ENCODE measurements at places on chromosomes 16 and 17.

GRCh38 chr17:42997390-42997983, 732 bp upstream of the RPL27 start:
- DNase-seq: no peak

DNA sequence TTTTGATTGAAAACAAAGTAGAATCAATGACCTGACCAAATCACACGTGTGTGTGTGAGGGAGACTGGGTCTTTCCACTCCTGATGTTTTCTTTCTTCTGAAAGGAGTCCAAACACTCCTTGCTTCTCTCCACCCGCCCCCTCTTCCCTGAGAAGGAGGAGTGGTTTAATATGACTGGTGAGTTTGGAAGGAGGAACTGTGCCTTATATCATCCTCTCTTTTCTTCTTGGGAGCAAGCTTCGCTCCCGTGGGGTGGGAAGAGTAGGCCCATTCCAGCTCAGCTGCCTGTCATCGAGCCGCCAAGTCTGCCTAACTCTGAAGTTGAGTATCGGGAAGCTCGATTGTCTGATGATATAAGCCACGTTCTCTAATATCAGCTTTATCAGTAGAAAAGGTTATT, 96.5 kb downstream of the YPEL2 start:
- DNase-seq: no peak

DNA sequence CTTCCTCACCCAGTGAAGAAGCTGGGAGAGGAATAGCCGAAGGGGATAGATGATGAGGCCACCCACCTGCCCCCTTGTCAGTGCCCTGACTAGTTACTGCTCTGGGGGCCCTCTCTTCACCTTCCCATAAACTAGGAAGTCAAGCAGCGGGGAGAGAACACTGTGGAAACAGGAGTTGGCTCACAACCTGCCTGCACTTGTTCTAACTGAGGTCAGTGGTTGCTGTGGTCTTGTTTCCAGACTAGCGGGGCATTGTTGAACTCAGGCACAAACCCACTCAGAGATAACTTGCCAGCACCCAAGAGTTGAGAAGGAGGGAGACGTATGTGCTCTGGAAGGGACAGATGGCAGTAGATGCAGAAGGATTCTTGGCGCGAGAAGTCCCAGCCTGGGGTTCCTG, 48.6 kb upstream of the DDX52 start:
- no peak for DNase-seq

DNA sequence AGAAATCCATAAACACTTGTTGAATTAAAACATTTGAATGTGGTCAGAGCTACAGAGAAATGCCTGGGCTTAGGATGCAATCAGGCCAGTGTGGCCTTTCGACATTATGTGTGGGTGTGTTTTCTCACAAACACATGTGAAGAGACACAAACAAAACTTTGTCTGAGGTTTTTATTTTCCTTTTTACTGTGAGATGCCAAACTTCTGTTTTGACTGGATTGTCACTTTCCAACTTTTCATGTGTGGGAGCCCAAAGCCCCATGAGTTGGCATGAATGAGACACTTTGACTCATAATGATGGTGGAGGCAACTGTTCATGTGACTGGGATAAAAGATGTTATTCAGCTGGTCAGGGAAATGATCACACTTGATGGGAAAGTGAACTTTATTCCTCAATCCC, 71.9 kb upstream of the GAS7 start:
- DNase-seq: no peak

GRCh38 chr16:75099738-75100602, 16.6 kb downstream of the LDHD start:
- DNase-seq: no peak

DNA sequence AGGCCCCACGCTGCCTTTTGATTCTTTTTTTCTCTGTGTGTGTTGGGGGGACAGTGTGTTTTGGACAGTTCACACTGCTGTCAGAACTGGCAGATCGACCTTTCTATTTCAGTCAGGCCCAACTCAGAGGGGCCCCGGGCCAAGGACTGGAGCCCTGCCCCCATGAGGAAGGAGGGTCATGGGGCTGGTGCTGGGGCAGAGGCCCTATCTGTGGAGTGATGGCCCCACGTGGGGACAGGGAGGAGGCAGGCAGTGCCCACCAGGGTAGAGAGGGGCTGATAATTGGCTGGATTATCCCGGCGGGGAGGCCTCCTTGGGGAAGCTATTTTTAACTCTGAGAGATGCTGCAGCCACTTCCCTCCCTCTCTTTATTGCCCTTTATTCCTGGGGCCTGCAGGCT, 5.7 kb upstream of the KCNJ12 start:
- no peak for DNase-seq

DNA sequence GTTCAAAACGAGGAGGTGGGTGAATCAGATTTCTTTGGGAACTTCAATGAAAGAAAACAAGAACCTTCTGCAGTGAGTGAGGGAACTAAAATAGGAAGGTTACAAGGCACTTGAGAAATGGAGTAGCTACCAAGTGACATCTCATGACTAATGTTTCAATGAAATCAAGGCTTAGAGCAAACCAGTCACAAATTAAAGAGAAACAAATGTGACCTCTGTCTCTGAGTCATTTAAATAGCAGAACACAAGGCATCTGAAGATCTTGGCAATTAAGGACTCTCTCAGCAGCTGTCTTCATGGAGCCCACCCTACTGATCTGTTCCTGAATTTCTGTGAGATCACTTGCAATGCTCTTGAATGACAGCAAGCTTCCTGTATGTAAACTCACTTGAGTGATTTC, 109.5 kb downstream of the CDH11 start:
- no peak for DNase-seq

DNA sequence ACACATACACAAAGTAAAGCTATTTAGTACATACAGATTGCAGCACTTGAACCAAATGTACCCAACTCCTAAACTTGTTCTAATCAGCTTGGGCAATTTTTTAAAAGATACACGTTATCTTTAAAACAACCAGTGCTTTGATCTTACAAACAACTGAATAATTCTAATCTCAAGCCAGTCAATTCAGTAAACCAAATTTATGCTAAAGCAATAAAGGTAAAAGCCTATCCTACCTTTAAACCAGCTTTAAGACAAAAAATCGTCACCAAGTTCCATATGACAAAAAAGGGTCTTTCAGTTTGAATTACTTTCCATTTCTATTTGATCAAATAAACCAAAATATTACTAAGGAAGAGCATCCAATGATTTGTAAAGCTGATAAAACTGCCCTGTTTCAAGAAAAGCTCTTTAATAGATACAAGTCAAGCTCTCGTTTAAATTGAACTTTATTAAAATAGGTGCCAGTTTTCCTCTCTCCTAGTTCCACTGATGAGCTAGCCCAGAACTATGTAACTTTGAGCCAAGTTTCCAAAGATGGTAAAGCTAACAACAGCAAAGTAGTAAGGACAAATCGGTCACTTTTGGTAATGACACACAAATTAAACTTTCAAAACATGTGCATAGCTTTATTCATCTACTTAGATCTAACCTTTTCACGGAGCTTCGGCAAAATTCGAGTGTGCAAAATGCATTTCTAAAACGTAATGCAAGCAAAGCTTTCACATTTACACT, 10.2 kb downstream of the CRYBA1 start:
- DNase-seq: no peak

- no peak for DNase-seq
Observed at GRCh38 chr16:75143941-75144340, 4.4 kb upstream of the ZFP1 start.

DNA sequence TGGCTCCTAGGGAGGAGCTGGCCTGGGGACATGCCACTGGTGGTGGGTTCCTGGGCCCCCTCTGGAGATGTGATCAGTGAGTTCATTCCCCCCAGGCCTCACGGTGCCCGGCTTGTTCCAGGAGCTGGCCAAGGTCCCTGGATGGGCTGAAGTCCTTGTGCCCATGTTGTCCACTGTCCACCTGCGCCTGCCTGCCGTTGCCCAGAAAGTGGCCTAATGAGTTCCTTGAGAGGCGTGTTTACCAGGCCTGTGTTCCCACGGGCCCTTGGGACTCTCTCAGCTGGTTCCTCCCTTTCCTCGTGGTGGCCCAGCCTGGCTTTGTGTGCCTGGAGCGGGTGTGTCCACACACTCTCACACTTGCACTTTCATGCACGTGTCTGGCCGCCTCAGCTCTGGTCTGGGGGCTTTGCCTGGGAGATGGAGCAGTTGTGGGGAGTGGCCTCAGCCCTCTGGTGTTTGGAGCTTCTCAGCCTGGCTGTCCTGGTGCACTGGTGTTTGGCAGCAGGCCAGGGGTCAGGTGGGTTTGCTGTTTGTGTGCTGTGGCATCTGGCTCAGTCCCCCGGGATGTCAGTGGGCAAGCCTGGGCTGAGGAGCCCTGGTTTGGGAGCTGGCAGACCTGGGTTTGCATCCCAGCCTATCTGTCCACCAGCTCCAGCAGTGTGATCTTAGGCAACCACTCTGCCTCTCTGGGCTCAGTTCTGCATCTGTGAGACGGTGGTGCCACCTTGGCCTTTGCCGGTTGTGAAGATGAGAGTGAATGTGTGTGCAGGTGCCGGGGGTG, 18.0 kb downstream of the ADCY7 start:
- no peak for DNase-seq

DNA sequence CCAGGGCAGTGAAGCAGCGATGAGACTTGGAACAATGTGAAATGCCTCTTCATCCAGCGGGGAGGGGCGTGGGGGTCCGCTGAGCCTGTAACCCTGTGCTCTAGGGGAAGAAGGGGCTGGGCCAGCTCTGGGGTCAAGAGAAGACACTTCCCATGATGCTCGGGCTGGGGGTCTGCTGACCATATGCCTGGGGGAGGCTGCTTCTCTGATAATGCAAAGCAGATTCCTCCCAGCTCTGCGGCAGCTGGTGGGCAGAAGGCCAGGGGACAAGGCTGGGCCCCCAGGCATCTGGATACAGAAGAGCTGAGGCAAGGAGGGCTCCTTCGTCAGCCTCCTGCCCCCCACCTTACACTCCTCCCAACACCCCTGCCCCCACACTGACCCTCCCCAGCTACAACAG, 24.7 kb downstream of the NGFR start:
- DNase-seq: no peak

DNA sequence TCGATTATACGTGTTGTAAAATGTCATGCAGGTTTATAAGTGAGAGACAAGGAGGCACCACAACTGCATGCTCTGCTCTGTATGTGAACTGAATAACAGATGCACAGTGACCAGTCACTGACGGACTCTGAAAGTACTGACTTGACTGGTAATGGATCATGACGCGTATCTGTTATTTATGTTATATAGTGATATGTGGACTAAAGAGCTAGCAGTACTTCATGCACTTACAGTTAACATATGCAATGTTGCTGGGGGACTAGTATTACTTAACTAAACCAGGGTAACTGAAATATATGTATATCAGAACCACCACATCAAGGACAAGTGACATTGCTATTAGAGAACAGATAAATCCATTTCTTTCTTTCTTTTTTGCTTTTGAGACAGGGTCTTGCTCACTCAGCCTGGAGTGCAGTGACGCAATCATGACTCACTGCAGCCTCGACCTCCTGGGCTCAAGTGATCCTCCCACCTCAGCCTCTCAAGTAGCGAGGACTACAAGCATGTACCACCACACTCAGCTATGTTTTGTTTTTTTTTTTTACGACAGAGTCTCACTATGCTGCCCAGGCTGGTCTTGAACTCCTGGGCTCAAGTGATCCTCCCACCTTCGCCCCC, 17.2 kb downstream of the COIL start:
- no peak for DNase-seq

DNA sequence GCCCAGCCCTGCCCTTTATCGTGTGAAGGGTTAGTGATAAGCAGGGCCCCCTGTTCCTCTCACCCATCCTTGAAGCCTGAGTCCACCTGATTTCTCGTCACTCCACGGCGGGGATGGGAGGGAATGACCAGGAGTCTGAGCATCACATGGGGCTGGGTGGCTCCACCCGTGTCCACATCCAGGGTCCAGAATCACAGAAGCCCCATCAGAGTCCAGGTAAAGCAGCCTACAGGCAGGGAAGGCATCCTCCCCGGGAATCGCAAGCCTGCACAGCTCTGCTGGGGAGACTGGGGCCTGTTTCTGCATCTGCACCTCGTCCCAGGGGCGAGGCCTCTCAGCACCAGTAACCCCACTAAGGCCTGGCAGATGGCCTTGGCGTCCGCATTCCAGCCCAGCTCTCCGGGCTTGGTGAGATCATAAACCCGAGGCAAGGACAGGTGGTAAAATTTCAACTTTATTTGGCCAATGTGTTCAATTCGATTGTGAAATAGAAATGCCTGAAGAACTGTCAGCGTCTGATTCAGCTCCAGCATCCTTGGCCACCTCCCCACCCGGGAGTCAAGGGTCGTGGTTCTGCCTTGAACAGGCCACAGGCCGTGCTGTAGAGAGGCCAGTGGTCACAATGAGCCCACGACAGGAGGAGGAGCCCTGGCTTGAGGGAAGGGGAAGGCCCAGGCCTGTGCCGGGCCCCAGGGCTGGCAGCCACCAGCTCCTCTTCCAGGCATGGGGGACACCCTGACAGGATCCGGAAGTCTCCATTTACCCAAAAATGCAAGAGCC, 8.1 kb upstream of the PPP1R27 start:
- DNase-seq: no peak

- no peak for DNase-seq
Observed at GRCh38 chr16:85461022-85461813, 151.9 kb upstream of the GSE1 start.

- no peak for DNase-seq
Observed at GRCh38 chr17:1013729-1014090, 16.8 kb downstream of the TIMM22 start.

DNA sequence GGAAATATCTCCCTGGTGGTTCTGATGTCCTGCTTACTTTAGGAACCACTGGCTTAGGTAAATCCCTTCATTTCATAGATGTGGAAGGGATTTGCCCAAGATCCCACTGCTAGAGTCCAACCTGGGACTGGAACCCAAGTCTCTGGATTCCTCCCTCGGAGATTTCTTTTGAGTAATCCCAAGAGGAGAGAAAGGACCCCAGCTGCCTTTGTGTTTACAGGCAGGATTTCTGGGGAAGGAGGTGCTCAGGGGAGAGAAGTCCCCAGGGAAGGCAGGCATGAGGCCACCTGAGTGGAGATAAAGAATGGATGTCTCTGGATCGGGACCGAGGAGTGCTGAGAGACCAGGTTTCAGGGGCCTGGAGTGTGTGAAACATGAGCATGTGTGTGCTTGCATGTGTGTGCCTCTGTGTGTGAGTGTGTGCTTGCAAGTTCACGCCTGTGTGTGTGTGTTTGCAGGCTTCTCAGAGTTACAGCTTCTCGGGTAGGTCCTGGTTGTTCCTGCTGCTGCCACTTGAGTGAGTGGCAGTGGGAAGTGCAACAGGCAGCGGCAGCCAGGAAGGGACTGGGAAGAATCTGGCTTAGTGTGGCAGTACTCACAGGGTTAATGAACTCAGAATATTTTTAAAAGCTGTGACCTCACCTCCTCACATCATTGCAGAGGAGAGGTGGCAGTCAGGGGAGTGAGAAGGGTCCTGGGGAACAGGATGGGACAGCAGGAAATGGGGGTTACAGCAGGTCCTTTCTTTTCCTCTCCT, 2.2 kb downstream of the KCNH6 start:
- DNase-seq: no peak

GRCh38 chr16:66254751-66255150, 111.7 kb upstream of the CDH5 start:
- DNase-seq: no peak

All from CD8-positive, alpha-beta memory T cell (primary cell).